ENCODE measurements at places on chromosomes 5 and 9. TPM values are rescaled to one million over a fixed set of nuclear protein-coding genes. Genes with fewer than 3 reads are reported as not detected.

- DNase-seq: no peak
These were observed 9.0 kb upstream of the PHF19 start for GRCh38 chr9:120885958-120886357.

GRCh38 chr9:12790001-12790400, 15.2 kb downstream of the LURAP1L start:
- no peak for DNase-seq

DNA sequence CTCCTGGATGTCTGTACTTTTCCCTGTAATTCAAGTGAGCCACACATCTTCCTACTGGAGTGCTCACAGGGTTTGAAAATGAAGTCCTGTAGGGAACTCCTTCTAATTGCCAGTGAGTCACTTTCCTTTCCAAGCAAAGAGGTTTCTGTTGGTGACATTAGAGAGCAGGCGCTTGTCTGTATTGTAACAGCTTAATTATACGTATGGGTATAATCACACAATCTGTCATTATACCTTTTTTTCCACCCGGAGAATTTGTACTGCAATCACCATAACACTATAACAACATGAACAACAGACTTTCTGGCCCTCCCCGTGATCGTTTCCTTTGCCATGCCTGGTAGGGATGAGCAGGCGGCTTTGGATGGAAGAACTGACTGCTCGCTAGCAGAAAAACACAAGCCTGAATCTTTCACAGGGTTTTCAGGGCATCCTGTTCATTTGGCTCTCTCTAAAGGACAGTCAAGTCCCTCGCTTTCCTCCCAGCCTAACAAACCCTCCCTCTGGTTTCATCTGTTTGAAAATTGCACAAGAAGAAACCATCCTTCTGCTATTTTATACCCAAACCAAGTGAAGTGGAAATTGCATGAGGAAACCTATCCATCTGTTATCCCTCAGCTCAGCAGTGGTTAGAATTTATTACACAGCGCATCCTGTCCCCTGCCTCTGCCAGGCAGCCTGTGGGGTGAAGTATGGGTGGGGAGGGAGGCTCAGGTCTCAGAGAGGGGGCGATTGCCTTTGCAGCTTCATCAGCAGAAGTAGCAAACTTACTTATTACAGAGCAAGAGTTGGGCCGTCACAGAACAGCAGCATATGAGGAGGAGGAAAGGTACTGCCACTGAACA, 307.0 kb upstream of the TLE4 start:
- DNase-seq: no peak

DNA sequence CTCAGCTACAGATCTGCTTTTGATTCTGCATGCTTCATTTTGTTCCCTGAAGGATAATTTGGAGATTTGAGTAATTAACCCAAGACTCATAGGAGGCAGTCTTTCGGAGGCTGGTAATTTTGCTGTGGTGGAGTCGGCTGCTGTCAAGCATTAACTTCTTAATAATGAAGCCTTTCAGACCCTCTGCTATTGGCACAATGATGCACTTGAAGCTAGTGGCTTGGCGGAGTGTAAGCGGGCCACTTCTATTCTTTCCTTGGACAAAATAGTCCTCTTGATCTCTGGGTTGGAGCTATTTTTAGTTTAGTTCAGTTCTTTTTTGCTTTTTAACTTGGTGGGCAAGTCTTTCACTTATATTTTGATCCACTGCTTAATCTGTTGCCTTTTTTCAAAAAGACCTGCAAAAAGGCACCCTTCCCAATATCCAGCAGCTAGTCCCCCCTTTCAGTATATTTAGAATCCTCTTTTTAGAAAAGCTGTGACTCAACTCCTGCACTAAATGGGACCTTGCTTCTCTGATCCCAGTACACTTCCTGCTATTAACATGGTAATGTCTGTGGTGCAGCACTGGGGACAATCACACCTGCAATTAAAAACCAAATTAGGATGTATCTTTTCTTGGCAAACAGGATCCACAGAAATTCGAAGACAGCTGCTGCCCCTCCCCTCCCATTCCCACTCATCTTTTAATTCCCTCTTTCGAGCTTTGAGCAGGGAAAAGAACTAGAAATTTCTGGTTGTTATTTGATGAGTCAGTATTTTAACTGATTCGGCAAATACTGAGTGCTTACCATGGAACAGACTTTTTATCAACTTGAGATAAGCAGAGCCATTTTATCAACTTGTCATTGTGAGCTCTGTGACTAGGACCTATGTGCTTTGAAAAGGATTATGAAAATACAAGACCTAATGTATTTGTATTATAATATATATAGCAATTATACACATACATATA, 169.4 kb upstream of the ANKRD55 start:
- DNase-seq: peak; percentile 92

GRCh38 chr5:118616281-118616680, 372.1 kb downstream of the DTWD2 start:
- no peak for DNase-seq

The AHRR gene
- total RNA-seq: 20.0 TPM

The DOK3 gene
- 2.0 TPM for total RNA-seq

The ELAVL2 gene
- total RNA-seq: not detected

The AGXT2 gene
- not detected for total RNA-seq

The PCDHA9 gene
- total RNA-seq: not detected

The FBN2 gene
- 0.43 TPM for total RNA-seq

Data from SK-MEL-5 (cell line).